NAMALWA (cell line): ENCODE measurements at places on chromosomes 13 and 19.
A peak's percentile ranks its signal among the peaks of the same experiment; 100 is the strongest.

DNA sequence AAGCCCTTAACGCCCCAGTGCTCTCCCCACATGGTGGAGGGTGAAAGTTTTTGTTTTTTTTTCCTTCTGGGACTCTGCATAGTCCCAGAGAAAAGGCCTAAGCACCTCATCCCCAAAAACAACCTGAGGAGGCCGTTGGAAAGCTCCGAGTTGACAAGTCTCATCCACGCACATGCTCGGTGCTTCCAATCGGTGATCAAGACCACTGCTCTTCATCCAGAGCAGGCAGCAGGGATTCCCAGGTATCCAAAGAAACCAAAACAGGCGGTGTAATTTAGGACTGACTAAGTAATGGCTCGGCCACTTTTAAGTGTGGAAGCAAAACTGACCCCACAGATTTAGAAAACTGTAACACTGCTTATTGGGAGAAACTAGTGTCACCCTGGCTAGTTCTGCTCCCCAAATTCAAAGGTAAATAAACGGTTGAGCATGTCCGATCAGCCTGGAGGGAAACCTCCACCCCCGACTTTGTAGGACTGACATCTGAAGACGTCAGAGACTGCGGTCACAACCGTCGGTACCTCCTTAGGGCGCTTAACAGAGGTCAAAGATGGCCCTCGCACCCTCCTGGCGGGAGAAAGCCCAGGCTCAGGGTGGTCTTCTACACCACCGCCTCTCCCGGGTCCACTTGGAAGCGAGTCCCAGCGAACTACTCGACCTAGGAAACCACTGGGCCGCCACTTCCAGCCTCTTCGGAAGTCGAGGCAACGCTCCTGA lies 997 bp upstream of the ZNF446 start:
- DNase-seq, result no peak

DNA sequence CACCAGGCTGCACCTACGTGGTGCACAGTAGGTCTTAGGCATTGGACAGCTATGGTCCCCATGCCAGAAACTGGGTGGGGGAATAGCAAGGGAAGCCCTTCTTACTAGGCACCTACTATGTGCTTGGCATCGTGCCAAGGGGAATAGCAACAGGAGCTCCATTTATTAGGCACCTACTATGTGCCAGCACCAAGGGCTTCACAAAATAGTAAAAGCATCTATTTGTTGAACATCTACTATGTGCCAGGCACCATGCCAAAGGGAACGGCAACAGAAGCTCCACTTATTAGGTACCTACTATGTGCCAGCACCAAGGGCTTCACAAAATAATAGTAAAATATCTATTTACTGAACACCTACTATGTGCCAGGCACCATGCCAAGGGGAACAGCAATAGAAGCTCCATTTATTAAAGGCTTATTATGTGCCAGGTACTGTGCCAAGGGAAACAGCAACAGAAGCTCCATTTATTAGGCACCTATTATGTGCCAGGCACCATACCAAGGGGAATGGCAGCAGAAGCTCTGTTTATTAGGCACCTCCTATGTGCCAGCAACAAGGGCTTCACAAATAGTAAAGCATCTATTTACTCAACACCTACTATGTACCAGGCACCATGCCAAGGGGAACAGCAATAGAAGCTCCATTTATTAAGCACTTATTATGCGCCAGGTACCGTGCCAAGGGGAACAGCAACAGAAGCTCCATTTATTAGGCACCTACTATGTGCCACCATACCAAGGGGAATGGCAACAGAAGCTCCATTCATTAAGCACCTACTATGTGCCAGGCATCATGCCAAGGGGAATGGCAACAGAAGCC lies 108.5 kb downstream of the PTPRS start:
- peak; percentile 16 for DNase-seq

DNA sequence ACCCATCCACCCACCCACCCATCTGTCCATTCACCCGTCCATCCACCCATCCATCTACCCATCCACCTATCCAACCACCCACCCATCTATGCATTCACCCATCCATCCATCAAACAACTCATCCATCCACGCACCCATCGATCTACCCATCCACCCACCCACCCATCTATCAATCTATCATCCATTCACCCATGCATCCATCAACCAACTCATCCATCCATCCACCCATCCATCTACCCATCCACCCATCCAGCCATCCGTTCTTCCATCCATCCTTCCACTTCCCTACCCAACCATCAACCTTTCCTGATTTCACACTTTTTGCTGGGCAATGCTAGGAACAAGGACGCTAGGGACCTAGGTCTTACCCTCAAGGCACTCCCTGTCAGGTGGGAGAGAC lies 2.1 kb downstream of the TMEM238 start:
- no peak for DNase-seq

DNA sequence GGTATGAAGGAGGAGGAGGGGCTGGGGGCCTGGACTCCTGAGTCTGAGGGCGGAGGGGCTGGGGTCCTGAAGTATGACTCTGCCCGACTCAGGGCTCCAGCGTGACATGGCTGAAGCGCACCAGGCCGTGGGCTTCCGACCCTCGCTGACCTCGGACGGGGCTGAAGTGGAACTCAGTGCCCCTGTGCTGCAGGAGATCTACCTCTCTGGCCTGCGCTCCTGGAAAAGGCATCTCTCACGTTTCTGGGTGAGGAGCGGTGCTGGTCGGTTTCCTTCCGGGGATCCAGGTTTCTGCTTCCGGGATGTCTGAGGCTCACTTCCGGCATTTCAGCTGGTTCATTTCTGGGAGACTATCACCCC lies 1.2 kb downstream of the CPT1C start:
- no peak for DNase-seq

DNA sequence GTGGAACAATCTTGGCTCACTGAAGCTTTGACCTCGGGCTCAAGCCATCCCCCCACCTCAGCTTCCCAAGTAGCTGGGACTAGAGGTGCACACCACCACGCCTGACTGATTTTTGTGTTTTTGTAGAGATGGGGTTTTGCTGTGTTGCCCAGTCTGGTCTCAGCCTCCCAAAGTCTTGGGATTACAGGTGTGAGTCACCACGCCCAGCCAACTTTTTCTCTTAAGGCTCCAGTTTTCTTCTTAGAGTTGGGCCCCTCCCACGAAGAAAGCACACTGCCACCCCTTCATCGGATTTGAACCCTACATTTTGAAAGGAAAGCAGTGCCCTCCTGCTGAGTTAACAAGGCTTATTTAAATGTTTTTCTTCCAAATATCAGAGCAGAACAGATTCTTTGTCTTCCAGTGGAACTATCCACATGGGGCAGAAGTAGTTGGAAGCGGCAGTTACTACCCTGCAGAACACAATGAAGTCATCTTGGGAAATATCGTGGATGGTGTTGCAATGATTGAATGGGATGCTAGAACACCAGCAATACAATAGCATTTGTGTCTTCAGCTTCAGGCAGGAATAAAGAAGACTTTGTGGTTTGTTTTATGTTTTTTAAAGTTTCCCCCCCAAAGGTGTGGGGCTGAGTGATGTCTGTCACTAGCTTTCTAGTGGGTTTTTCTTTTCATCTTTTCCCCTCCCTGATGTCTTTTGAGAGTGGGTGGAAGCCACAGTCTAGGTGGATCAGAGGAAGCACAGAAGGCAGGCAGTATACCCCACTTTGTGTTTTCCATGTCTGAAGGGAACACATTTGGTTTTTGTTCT lies 8.9 kb downstream of the ACTN4 start:
- no peak for DNase-seq
